Lung (tissue), 17 donors: ENCODE measurements at places on chromosomes 1 and 21.

DNA sequence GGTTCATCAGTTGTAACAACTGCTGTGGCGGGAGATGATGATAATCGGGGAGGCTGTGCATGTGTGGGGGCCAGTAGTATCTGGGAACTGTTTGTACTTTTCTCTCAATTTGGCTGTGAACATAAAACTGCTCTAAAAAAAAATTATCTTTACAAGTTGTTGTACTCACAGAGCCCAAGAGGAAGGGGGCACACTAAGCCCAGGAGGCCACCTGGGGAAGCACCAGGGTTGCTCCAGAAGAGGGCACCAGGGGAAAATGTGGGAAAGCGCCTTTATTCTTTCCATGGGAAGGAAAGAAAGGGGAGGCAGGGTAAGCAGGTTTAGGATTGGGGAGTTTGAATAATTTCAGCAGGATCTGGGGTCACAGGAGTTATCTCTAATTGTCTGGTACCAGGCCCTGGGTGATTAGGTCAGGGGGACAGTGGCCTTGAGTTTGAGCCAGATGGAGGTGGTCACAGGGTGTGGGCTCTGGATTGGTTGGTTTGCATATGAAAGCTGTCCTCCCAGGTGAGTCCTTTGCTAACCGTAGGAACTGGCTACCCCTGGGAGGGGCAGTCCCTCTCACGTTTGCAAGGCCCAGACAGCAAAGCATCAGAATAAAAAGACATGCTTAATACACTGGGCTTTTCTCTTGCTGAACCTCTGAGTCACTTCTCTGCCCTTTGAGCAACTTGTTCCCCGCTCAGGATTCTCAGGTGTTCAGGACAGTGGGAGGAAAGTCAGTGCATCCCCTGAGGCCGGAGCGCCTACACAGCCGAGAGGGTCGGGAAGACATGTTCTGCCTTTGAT is 11.2 kb downstream of the MYOC start:
- DNase-seq, result no peak

DNA sequence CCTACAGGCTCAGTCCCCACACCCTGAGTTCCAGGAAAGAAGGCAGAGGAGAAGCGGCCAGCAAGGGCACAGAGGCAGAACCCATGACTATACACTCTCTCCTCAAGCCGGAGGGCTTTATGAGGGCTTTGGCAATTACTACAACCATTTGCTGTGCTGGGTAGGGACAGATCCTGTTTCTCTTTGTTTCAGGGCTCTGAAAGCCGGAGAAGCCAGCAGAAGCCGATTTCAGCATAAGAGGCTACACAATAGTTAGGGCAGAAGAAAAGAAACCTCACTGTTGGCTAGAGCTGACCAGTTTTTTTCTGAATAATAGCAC is 13.9 kb downstream of the GPR3 start:
- no peak for DNase-seq

DNA sequence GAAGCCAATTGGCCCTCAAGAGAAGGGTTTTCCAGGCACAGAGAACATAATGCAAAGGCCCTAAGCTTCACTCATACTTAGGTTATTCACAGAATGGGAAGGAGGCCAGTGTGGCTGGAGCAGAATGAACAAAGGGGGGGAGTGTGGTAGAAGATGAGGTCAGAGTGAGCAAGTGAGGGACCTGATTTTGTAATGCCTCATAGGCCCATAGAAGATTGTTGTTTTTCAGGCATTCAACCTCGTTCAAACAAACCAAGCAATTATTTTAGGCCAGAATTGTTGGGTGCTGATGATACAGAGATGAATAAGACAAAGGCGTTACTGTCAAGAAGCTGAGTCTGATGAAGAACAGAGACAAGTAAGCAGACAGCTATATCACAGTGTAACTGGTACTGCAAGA is 54.5 kb upstream of the RAP1A start:
- DNase-seq, result no peak

GRCh38 chr1:221793439-221794078 is 51.7 kb upstream of the DUSP10 start:
- no peak for DNase-seq
